NCI-H2107 (cell line): ENCODE measurements at places on chromosomes 16 and 17.

DNA sequence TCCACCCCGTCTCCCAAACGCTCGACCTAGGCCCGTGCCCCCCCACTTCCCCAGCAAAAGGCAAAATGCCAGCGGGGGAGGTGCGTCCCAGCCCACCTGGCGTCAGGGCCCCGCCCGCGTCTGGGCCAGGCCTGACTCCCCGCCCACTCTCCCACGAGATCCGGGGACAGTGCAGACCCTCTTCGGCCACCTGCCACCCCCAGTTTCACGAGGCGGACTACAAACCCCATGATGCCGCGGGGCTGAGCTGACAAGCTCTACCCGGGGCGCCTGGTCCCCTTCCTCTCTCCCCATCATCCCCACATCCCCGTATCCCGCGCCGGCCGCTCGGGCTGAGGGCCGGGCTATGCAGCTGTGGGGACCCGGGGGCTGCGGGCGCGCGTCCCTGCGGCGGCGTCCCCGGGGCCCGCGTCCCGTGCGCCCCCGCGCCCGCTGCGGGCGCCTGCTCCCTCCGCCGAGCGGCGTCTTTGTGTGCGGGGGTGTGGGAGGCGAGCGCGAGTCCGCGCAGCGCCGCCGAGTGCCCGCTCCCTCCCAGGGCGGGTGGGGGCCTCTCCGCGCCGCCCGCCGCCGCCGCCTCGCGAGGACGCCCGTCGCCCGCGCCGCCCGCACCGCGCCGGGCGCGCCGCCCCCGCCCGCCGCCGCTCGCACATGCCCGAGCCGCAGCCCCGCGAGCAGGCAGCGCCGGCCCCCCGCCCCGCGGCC, at the start of gene ANKRD13B:
Gene ANKRD13B (plus strand): TSS at position 283 of the 702 bp plus-strand sequence. CDS start 490 bp downstream, outside the sequence.
- DNase-seq: peak; percentile 12

- no peak for DNase-seq
Measured at GRCh38 chr17:43529947-43530287, 16.2 kb downstream of the ETV4 start.

DNA sequence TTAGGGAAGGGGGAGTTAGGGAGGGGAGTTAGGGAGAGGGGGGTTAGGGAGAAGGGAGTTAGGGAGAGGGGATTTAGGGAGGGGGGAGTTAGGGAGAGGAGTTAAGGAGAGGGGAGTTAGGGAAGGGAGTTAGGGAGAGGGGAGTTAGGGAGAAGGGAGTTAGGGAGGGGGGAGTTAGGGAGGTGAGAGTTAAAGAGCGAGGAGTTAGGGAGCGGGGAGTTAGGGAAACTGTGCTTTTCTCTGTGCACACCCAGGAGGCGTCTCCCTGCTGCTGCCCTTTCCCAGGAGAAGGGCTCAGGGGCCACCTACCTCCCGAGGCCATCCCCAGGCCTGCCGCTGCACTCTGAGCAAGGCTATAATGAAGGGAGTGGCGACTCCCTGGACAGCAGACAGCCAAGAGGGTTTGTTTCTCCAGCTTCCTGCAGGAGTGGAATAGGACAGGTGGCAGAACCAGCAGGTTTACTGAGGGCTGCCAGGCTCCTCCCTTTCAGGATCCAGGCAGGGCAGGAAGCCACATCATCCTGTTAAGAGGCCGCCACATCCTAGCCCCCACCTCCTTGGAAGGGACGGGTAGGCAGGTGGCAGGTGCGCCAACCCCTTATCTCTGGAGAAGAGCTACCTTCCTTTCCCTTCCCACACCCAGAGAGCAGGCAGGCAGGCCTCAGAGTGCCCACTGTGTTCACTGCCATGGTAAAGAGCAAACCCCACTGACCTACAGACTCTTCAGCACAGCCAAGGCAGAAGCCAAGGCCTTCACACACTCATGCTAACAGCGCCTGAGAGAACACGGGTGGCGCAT, 4.3 kb downstream of the CANT1 start:
- DNase-seq: peak; percentile 28

DNA sequence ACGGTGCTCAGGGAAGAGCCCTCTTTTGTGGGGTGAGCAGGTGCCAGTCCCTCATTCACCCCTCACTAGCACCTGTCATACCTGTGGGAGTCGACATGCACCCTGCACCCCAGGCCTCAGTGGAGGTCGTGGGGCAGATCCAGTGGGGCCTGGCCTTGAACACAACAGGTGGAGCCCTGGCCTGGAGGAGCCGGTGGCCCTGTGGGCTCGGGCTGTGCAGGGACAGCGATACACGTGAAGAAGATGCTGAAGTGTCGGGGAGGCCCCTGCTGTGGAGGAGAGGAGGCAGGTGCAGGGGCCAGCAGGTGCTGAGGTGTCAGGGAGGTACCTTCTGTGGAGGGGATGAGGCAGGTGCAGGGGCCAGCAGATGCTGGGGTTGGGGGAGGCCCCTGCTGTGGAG, 31.8 kb downstream of the ZNF750 start:
- no peak for DNase-seq

- DNase-seq: no peak
Measured at GRCh38 chr16:26905336-26905735, 161.4 kb upstream of the C16orf82 start.

GRCh38 chr17:79188048-79188447, 113.4 kb downstream of the ENGASE start:
- peak; percentile 12 for DNase-seq

DNA sequence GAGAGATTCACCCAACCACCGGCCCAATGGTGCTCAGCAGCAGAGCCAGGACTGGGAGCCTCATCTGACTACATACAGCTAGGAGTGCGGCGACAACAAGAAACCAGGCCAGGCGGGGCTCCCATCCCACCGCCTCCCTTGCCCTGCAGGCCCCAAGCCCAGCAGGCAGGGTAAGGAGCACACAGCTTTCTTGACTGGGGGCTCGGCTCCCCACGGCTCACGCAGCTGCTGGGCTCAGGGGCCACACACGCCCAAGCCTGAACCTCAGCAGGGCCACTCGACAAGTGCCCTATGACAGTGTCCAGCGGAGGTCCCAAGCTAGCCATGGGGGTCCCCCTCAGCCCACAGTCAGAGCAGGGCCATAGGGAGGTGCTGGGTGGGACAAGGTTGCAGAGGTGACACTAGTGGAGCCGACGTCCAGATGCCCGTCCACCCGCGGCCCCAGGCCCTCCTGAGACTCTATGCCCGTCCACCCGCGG, 13.7 kb downstream of the PIEZO1 start:
- DNase-seq: no peak

- no peak for DNase-seq
Measured at GRCh38 chr16:77736879-77737278, 14.6 kb downstream of the NUDT7 start.

DNA sequence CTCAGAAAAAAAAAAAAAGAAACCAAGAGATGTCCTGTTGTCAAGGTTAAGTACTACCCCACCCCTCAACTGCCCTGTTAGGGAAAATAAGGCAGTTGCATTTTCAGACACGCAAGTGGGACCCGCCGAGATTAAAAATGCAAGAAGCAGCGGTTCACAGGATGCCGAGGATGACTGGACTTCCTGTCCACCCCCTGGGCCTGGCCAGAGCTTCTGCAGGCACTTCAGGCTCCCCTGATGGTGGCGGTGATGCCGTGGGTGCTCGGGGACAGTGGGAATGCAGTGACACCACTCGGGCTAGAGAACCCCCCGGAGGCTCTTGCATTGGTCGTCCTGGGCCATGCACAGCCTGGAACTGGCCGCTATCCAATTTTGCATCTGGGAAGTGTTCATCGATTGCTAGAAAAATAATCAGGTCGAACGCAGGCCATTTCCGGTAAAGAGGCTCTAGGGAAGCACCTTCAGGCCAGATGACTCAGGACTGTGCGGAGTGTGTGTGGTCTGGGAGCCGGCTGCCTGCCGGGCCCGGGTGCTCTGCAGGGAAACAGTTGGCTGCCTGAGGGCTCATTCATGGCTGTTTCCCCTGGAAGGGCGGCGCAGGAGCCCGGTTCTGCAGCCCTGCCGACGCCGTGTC, 13.4 kb upstream of the CRISPLD2 start:
- no peak for DNase-seq

DNA sequence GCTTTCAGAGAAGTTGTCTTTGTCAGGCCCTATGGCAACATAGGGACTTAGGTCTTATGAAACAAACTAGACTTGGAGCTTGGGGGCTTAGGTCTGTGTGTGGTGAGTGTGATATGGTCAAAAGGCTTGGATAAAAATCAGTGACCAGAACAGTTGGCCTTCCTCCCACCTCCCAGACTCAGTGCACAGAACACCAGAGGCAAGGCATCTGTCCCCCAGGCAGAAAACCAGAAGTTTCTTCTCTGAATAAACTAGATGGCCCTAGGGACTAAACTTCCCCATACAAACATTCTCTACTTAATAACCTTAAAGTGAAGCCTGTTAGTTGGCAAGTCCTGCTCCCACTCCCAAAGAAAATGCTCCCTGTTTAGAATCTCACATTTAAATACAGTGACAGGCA, 39.2 kb upstream of the PMFBP1 start:
- DNase-seq: no peak

DNA sequence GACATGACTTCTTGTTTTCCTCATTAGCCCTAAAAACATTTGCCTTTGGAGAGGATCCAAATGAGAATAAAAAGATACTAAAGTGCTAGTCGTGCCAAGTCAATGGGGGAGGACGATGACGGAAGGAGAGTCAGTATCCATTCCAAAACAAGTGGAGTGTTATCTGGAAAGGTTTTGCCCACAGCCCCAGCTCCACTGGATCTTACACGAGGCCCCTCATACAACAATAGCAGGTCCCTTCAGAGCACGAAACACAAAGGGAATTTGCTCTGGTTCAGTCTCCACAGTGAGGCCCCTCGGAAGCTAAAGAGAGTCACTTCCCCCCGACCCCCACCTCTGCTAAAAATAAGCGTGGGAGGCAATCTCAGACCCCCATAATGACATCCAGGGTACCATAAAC, 496.9 kb upstream of the ZFHX3 start:
- no peak for DNase-seq

DNA sequence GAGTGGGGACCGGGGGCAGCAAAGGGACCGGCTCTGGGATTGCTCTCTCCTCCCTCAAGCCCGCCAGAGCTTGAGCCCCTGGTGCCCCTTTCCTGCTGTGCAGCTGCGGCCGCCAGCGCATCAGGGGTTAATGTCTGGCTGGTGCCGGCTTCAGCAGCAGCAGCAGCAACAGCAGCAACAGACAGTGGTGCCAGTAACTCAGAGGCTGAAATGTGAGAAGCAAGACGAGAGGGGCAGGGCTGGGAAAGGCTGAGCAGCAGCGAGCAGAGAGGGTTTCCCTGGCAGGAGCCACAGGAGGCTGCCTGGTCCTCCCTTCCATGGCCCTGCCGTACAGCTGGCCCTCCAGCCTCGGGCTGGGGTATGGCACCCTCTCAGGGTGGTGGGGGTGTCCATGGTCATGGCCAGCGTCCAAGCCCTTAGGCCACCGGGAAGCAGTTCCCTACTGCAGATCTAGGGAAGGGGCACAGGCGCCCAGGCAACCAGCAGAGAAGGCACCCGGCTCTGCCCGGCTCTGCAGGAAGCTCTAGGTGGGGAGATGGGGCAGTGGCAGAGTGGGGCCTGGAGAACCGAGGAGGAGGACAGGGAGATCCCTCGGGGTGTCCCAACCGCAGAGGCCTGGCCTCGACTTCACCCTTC, 21.1 kb upstream of the TFAP4 start:
- DNase-seq: peak; percentile 51

- no peak for DNase-seq
Measured at GRCh38 chr16:64627781-64628180, 494.1 kb downstream of the CDH11 start.

- DNase-seq: no peak
Measured at GRCh38 chr16:55203570-55203969, 120.4 kb upstream of the IRX6 start.

- no peak for DNase-seq
Measured at GRCh38 chr16:19926449-19927390, 42.1 kb upstream of the GPRC5B start.

- no peak for DNase-seq
Measured at GRCh38 chr16:24737916-24738594, 8.6 kb downstream of the TNRC6A start.

DNA sequence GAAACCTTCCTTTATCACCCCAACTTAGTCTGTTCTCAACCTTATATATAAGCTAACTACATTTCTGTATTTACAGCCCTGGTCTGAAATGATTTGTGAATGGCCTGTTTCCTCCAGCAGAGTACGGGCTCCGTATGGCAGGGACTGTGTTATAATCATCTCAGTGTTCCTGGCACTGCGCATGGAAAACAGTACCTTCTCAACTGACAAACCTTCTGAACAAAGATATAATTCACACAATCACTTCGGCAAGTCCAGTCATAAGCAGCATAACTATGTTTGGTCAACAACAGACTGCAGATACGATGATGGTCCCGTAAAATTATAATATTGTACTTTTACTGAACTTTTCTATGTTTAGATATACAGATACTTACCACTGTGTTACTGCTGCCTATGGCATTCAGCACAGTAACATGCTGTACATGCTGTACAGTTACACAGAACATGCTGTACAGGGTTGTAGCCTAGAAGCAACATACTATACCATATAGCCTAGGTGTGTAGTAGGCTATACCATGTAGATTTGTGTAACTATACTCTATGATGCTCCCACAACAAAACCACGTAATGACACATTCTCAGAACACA, 30.0 kb downstream of the ANKFY1 start:
- no peak for DNase-seq

DNA sequence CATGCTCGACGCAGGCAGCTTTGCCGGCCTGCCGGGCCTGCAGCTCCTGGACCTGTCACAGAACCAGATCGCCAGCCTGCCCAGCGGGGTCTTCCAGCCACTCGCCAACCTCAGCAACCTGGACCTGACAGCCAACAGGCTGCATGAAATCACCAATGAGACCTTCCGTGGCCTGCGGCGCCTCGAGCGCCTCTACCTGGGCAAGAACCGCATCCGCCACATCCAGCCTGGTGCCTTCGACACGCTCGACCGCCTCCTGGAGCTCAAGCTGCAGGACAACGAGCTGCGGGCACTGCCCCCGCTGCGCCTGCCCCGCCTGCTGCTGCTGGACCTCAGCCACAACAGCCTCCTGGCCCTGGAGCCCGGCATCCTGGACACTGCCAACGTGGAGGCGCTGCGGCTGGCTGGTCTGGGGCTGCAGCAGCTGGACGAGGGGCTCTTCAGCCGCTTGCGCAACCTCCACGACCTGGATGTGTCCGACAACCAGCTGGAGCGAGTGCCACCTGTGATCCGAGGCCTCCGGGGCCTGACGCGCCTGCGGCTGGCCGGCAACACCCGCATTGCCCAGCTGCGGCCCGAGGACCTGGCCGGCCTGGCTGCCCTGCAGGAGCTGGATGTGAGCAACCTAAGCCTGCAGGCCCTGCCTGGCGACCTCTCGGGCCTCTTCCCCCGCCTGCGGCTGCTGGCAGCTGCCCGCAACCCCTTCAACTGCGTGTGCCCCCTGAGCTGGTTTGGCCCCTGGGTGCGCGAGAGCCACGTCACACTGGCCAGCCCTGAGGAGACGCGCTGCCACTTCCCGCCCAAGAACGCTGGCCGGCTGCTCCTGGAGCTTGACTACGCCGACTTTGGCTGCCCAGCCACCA, 9.7 kb downstream of the VASN start:
- DNase-seq: no peak
